ENCODE measurements at places on chromosomes 1 and 21. TPM values are rescaled to one million over a fixed set of nuclear protein-coding genes. Genes with fewer than 3 reads are reported as not detected.

Gene CAMK2N1
- total RNA-seq = 49.0 TPM

Gene PRR9
- total RNA-seq = not detected

Gene TESK2
- 0.23 TPM for total RNA-seq

Gene EIF3I
- 279 TPM for total RNA-seq

Gene TCEA3
- total RNA-seq = 0.46 TPM

Gene NDC1
- total RNA-seq = 21.3 TPM

Gene SMIM12
- 53.4 TPM for total RNA-seq

Measured in A549 treated with Mapracorat at 1 μM for 4 hours (cell line).